HFFc6 (cell line): ENCODE measurements at places on chromosomes 6 and 20.

DNA sequence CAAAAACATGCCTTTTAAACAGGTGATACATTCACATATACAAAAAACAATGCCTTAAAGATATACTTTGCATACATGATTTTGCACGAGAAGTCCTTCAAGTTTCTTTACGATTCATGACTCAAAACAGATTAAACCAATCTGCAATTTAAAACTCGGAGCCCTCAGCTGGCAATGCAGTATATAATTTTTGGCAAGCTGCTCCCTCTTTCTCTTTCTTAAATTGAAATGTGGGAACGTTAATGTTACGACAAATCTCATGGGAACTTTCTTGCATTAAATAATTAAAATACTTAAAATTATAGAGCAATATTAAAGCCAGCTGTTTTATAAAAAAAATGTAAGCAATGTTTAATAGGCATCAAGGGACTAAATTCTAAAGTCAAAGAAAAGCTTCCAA lies 334.6 kb downstream of the ESR1 start:
- DNase-seq = no peak

DNA sequence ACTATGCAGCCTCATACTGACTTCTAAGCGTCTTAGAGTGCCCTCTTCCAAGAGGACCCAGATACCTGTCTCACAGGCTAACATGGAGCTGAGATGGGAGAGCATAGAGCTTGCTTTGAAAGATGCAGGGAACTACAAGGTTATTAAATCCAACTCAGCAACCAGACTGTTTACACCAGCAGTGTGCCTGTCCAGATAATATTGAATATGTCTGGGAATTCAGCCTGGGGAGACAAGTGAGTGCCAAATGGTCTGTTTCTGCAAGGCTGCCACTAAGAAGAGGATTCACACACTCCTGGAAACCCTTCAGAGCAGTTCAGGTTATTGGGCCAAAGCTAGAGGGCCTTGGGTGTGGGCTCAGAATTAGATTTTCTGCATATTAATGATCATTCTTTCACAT lies 547.8 kb downstream of the PTPRT start:
- no peak for DNase-seq

- no peak for DNase-seq
Measured at GRCh38 chr20:59752704-59753460, 148.5 kb downstream of the PHACTR3 start.

- no peak for DNase-seq
Measured at GRCh38 chr6:45514454-45515230, 136.9 kb upstream of the SUPT3H start.

- DNase-seq = no peak
Measured at GRCh38 chr20:689348-689747, 13.7 kb upstream of the SCRT2 start.

GRCh38 chr6:21555197-21555596 lies 38.4 kb upstream of the SOX4 start:
- DNase-seq = no peak
